Thoracic aorta (tissue), 2 donors: ENCODE measurements at places on chromosomes 12 and 14. TPM values are rescaled to one million over a fixed set of nuclear protein-coding genes. Genes with fewer than 3 reads are reported as not detected.

DNA sequence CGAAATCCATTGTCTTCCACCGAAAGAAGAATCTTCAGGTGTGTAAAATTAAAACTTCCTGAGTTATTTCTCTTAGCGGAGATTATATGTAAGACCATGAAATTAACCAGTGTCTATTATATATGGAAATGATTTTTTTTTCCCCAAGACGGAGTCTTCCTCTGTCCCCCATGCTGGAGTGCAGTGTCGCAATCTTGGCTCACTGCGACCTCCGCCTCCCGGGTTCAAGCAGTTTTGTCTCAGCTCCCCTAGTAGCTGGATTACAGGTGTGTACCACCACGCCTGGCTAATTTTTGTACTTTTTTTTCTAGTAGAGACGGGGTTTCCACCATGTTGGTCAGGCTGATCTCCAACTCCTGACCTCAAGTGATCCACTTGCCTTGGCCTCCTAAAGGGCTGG, 2.8 kb downstream of the RAN start:
- no peak overlapping the region for H3K4me3 ChIP-seq
- no peak overlapping the region for H3K27ac ChIP-seq
- peaks cover 36% of the 10 kb centered on the region for H3K36me3 ChIP-seq

DNA sequence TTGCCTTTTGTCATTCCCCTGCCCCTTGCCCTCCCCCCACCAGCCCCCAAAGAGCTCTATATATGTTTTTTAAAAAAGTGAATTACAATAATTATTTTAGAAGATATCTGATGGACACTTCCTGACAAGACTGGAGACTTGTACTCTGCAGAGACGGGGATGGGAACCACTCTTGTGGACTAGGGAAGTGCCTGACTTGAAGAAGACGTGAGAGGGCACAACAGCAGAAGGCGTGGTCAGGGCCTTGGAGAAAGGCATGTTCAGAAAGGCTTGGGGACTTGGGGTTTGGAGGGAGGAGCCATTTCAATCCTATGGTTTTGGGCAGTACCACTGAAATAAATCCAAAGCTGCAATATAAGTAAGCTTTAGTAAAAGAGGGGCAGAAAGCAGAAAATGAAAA, 154.7 kb downstream of the APAF1 start:
- H3K4me3 ChIP-seq: no peak overlapping the region
- H3K4me1 ChIP-seq: peaks cover 6% of the 10 kb centered on the region
- no peaks in the 10 kb centered on the region for H3K27me3 ChIP-seq
- no peak for DNase-seq
- no peak overlapping the region for H3K27ac ChIP-seq
- H3K36me3 ChIP-seq: no peaks in the 10 kb centered on the region

DNA sequence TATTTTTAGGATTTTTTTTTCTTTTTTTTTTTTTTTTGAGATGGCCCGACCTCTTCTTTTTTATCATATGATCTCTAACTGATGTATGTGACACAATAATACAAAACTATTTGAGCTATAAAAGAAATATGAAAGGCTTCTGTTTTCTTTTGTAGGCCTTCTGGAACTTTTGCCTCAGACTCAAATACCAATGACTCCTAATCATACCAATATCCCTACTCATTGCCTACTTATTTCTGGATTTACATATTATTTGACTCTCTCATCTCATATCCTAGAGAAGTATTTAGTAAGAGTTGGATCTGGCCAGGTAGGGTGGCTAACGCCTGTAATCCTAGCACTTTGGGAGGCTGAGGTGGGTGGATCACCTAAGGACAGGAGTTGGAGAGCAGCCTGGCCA, 12.7 kb upstream of the WDR89 start:
- no peaks in the 10 kb centered on the region for H3K27me3 ChIP-seq
- no peak overlapping the region for H3K27ac ChIP-seq
- DNase-seq: no peak
- no peak overlapping the region for H3K4me3 ChIP-seq
- no peaks in the 10 kb centered on the region for H3K36me3 ChIP-seq

- no peaks in the 10 kb centered on the region for H3K36me3 ChIP-seq
- no peaks in the 10 kb centered on the region for H3K4me1 ChIP-seq
- no peaks in the 10 kb centered on the region for H3K27me3 ChIP-seq
Observed at GRCh38 chr14:49058511-49058910, 527.7 kb downstream of the RPS29 start.

- no peak overlapping the region for H3K4me3 ChIP-seq
- H3K27me3 ChIP-seq: no peaks in the 10 kb centered on the region
- peaks cover 17% of the 10 kb centered on the region for H3K4me1 ChIP-seq
- H3K27ac ChIP-seq: no peak overlapping the region
- DNase-seq: no peak
Observed at GRCh38 chr12:75939016-75939642, 92.4 kb downstream of the PHLDA1 start.

- H3K27ac ChIP-seq: no peak overlapping the region
- no peaks in the 10 kb centered on the region for H3K36me3 ChIP-seq
Observed at GRCh38 chr12:104250366-104251125, 35.0 kb downstream of the TXNRD1 start.

DNA sequence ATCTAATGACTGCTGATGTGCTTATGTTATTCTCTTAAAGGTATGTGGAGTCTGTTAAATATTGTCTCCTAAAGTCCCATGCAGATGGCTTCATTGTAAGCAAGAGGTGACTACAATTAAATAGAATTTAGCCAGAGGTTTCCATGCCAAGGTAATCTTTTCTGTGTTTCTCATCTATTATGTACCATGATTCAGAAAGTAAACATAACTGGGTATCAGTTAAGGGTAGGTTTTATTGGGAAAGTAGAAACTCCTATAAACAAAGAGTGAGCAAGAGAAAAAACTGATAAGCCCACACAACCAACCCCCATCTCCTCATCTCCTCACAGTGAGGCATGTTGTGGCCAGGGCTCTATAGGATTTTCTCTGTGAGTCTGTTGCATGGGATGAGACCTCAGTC, 611.7 kb downstream of the SNAPC1 start:
- H3K27me3 ChIP-seq: no peaks in the 10 kb centered on the region
- DNase-seq: no peak
- H3K27ac ChIP-seq: no peak overlapping the region
- no peaks in the 10 kb centered on the region for H3K4me1 ChIP-seq

DNA sequence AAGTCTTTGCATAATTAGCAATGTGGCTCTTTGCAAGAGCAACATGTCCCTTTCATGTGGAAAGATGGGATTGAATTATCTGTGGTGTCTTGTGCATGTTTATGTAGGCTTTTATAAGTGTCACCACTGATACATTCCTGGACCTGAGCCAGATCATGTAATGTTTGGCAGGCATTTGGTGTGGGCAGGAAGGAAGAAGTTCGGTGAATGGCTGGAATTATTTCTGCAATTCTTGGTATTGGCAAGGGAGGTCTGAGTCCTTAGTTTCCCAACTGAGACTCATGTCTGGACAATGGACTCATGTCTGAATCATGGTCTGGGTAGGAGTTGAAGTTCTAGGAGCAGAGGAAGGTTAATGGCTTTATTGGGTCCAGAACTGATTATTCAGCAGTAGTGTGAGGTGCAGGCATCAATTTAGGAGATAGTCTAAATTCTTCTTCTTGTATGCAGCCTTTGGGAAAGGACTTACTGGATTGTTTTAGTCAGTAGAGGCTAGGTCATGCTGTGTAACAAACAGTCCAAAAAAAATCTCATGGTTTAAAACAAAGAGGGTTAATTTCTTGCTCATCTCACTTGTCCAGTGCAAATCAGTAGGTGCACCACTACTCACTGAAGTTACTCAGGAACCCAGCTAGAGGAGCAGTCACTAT, 186.5 kb upstream of the LHX5 start:
- no peaks in the 10 kb centered on the region for H3K27me3 ChIP-seq
- H3K27ac ChIP-seq: no peak overlapping the region
- no peaks in the 10 kb centered on the region for H3K36me3 ChIP-seq
- no peak overlapping the region for H3K4me3 ChIP-seq
- no peaks in the 10 kb centered on the region for H3K4me1 ChIP-seq

DNA sequence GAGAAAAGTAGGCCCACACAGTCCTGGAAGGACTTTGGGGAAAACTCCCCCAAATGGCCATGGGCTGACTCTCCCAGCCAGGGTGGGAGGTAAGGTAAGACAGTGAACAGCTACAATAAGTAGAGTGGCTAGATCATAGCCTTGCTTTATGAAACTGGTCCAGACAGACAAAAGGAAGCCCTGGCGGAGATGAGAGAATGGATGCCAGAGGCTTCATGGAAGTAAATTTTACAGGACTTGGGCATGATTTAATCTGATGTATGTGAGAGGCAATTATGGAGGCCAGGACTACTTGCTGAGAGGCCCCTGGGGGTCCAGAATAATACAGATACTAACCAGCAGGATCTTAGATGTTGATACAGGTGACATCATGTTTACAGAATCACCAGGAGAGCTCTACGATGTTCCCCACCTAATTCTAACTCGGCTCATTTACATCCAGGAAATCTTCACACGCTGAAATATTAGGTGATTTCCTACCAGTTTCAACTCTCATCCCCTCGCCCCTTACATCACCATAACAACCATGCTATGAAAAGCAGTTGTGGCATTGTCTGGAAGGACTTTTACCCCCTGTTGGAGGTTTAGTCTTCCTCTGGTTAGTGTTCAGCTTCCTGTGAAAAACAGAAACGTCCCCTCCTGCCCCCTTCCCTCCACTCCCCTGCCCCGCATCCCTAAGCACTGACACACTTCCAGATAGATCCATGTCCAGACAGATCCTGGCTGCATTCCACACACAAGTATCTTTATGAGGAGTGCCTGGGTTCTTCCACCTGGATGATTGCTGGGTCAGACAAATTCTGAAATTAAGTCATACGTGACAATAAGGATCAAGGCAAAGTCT, 39.5 kb upstream of the NT5DC3 start:
- peaks cover 4% of the 10 kb centered on the region for H3K4me1 ChIP-seq
- DNase-seq: no peak
- H3K4me3 ChIP-seq: no peak overlapping the region
- no peaks in the 10 kb centered on the region for H3K36me3 ChIP-seq

DNA sequence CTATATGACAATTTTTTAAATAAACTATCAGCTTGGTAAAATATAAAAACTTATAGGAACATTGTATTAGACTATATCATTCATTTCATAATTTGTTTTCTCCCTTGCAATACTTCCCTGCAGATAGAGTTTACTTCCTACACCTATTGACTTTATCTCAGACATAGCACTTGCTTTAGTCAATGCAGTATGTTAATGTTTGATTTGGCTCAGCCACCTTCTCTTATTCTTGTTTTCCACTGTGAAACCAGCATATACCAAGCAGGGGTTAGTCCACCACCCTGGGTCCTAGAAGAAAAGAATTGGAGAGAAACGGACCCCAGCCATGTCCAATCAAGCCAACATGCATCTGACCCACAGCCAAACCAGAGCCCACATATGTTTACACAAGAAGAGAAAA, 10.4 kb upstream of the SOX5 start:
- no peaks in the 10 kb centered on the region for H3K4me1 ChIP-seq
- no peak overlapping the region for H3K4me3 ChIP-seq
- H3K27ac ChIP-seq: no peak overlapping the region
- H3K27me3 ChIP-seq: no peaks in the 10 kb centered on the region
- DNase-seq: no peak

GRCh38 chr12:4265280-4265679, 8.3 kb upstream of the CCND2 start:
- no peaks in the 10 kb centered on the region for H3K27me3 ChIP-seq
- no peak overlapping the region for H3K27ac ChIP-seq
- no peak for DNase-seq
- no peaks in the 10 kb centered on the region for H3K4me1 ChIP-seq
- H3K4me3 ChIP-seq: no peak overlapping the region
- no peaks in the 10 kb centered on the region for H3K36me3 ChIP-seq

DNA sequence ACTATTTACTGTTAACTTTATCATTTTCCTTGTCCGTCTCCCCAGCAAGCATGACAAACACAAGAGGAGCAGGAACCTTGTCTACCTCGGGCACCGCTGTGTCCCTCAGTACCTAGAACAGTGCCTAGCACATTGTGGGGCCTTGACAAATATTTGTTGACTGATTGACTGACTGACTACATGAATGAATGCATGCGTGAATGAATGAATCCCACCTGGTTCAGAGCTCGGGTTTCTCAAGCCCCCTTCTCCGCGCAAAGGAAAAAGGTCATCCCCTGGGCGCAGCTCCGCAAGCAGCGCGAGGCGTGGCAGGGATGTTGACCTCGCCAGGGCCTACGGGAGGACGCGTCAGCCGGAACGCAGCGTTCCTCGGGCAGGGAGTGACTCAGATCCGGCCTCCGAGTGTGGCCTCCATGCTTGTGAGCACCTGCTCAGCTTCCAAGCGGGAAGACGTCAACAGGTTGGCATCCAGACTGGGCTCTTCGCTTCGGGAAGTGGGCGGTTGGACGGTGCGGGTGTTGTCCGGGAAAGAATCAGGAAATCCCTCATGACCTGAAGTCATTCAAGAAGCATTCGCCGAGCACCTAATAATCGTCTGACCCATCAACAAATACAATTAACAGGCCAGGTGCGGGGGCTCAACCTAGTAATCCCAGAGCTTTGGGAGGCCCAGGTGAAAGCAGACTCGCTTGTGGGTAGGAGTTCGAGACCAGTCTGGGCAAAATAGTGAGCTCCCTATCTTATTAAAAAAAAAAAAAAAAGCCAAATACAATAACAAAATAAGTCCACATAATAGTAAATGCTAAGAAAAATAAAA, 13.9 kb upstream of the UBC start:
- no peak for DNase-seq
- peaks cover 8% of the 10 kb centered on the region for H3K4me1 ChIP-seq
- peak overlapping the region; percentile 85 for H3K4me3 ChIP-seq
- H3K27me3 ChIP-seq: no peaks in the 10 kb centered on the region
- H3K36me3 ChIP-seq: no peaks in the 10 kb centered on the region
- H3K27ac ChIP-seq: peak overlapping the region; percentile 97

- no peak overlapping the region for H3K27ac ChIP-seq
- no peak overlapping the region for H3K4me3 ChIP-seq
- no peaks in the 10 kb centered on the region for H3K4me1 ChIP-seq
- no peaks in the 10 kb centered on the region for H3K36me3 ChIP-seq
- H3K27me3 ChIP-seq: no peaks in the 10 kb centered on the region
Observed at GRCh38 chr12:83179999-83180398, 493.3 kb downstream of the TMTC2 start.

- H3K4me3 ChIP-seq: no peak overlapping the region
- H3K36me3 ChIP-seq: no peaks in the 10 kb centered on the region
- no peak for DNase-seq
- H3K4me1 ChIP-seq: no peaks in the 10 kb centered on the region
- no peak overlapping the region for H3K27ac ChIP-seq
Observed at GRCh38 chr12:75766263-75767160, 255.1 kb upstream of the KRR1 start.

RASSF9 gene
- total RNA-seq: 3.2 TPM

CALM1 gene
- total RNA-seq: 493 TPM

PRICKLE1 gene
- 11.5 TPM for total RNA-seq

HNRNPA1 gene
- total RNA-seq: 219 TPM

NAV3 gene
- total RNA-seq: 9.3 TPM

SERPINA10 gene
- total RNA-seq: 0.28 TPM

FAM222A gene
- total RNA-seq: 0.68 TPM

TAS2R42 gene
- not detected for total RNA-seq

PRH2 gene
- total RNA-seq: not detected

CELA1 gene
- not detected for total RNA-seq

CHURC1 gene
- total RNA-seq: 115 TPM

DENND5B gene
- 28.6 TPM for total RNA-seq
